ENCODE measurements at places on chromosomes 5 and 9. TPM values are rescaled to one million over a fixed set of nuclear protein-coding genes. Genes with fewer than 3 reads are reported as not detected.

The FCN1 gene
- not detected for total RNA-seq

The ZNF883 gene
- total RNA-seq = 1.1 TPM

The MCC gene
- total RNA-seq = 1.2 TPM

The OR1J2 gene
- total RNA-seq = not detected

The TLX3 gene
- not detected for total RNA-seq

The PIP5K1B gene
- total RNA-seq = 51.8 TPM

The UNC5A gene
- 0.18 TPM for total RNA-seq

The DNLZ gene
- total RNA-seq = 13.0 TPM

The RASGEF1C gene
- total RNA-seq = 1.7 TPM

The STPG3 gene
- total RNA-seq = not detected

The NTNG2 gene
- 0.76 TPM for total RNA-seq

The FGFR4 gene
- total RNA-seq = 91.4 TPM

The ADAMTS19 gene
- 0.67 TPM for total RNA-seq

The C5orf46 gene
- total RNA-seq = not detected

The PCDHGA4 gene
- total RNA-seq = 3.3 TPM

The PCDHA9 gene
- not detected for total RNA-seq

The RETREG1 gene
- total RNA-seq = 19.3 TPM
